ENCODE measurements at places on chromosomes 13 and 19.

DNA sequence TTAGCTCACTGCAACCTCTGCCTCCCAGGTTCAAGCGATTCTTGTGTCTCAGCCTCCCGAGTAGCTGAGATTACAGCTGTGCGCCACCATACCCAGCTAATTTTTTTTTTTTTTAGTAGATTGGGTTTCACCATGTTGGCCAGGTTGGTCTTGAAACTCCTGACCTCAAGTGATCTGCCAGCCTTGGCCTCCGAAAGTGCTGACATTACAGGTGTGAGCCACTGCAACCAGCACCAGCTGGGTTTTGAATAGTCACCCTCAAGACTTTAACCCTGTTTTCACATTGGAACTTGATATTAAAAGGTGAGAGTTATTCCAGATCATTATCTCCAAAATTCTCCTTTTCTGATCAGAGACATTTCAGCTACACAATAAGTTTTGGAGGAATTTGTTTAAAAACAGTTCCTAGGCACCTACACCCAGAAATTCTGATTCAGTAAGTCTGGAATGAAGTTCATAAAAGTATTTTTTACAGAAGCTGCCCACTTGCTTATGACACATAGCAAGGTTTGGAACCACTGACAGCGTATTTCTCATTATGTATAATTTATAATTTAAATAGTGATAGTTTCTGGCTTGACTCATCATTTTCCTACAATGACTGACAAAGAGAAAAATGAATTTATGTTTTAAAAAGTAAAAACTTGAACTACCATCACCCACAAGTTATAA, 417.3 kb downstream of the DIAPH3 start:
- DNase-seq = peak; percentile 84

- DNase-seq = no peak
These were observed 15.2 kb upstream of the MTIF3 start for GRCh38 chr13:27465611-27466010.

GRCh38 chr13:20945952-20946383, 43.4 kb upstream of the XPO4 start:
- no peak for DNase-seq

- DNase-seq = peak; percentile 41
These were observed 45.8 kb downstream of the TGDS start for GRCh38 chr13:94550062-94550738.

All from fibroblast of upper back skin (primary cell).